ENCODE measurements at places on chromosomes 1 and 21. TPM values are rescaled to one million over a fixed set of nuclear protein-coding genes. Genes with fewer than 3 reads are reported as not detected.

Gene CSMD2
- total RNA-seq = not detected

Gene C1orf21
- total RNA-seq = 37.6 TPM

Gene TTLL7
- 4.6 TPM for total RNA-seq

Gene GREM2
- total RNA-seq = 0.08 TPM

Gene C1orf105
- total RNA-seq = 4.6 TPM

Gene ARTN
- 3.6 TPM for total RNA-seq

Gene CYP4B1
- 215 TPM for total RNA-seq

Gene POU3F1
- 32.7 TPM for total RNA-seq

Gene FCGR2B
- 6.8 TPM for total RNA-seq

Gene RIPK4
- 88.1 TPM for total RNA-seq

Gene KRTAP6-1
- total RNA-seq = not detected

Gene DNM3
- 4.5 TPM for total RNA-seq

Gene PAX7
- 0.06 TPM for total RNA-seq

Gene MPZ
- total RNA-seq = 8.7 TPM

Gene OR10Z1
- total RNA-seq = not detected

Gene OR2G6
- not detected for total RNA-seq

Gene PFKFB2
- 17.8 TPM for total RNA-seq

Gene GBP6
- total RNA-seq = 1.5 TPM

Gene EFCAB14
- total RNA-seq = 94.1 TPM

Gene SNX7
- 20.4 TPM for total RNA-seq

Gene DNAJC28
- total RNA-seq = 0.47 TPM

Gene MEX3A
- total RNA-seq = 0.65 TPM

Gene COL16A1
- total RNA-seq = 128 TPM

Gene AGL
- total RNA-seq = 8.1 TPM

Gene PTPRU
- 29.6 TPM for total RNA-seq

Gene UTP25
- total RNA-seq = 10.6 TPM

Gene ROR1
- 21.4 TPM for total RNA-seq

Gene AZIN2
- 3.4 TPM for total RNA-seq

Gene CACNA1S
- total RNA-seq = not detected

Gene TNFRSF4
- total RNA-seq = not detected
